ENCODE measurements at places on chromosomes 5 and 9. TPM values are rescaled to one million over a fixed set of nuclear protein-coding genes. Genes with fewer than 3 reads are reported as not detected.

Gene CDH10
- total RNA-seq = 79.9 TPM

Gene PPP3R2
- 0.41 TPM for total RNA-seq

Gene BAAT
- under 0.01 TPM for total RNA-seq

Gene NPR3
- 19.2 TPM for total RNA-seq

Gene OR2K2
- total RNA-seq = 0.41 TPM

Gene ZNG1E
- 42.0 TPM for total RNA-seq
